ENCODE measurements at places on chromosomes 3 and 15.

GRCh38 chr3:143237077-143237627 lies 117.6 kb downstream of the CHST2 start:
- no peak for DNase-seq

GRCh38 chr3:79765911-79766310 lies 1.9 kb downstream of the ROBO1 start:
- DNase-seq = no peak

DNA sequence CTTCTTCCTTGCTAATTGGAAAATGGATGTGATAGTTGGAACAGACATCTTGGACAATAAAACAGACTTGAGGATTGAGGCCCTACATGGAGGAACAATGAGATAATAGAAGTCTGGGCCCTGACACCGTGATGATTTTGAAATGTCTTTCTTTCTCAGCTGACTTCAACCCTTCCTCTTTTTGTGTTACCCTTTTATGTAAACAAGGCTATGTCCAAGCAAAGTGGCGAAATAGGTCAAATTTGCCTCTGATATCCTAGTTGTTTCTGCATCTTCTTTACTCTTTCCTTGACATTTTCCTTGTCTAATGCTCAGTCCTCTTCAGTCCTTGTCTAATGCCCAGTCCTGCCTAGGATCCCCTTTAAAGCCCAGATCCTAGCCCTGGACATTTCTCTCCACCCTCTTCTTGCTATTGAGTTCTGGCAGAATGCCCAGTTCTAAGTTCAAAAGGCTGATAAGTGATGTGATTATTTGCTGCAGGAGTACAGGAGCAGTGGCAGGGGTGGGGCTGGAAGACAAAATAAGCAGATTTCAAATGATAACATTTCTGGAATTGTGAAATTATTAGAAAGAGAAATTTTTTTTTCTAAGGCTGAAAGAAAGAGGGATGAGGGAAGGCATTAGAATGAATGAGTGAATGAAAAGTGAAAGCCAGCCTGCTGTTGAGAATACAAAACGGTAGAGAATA lies 6.5 kb upstream of the VPS8 start:
- no peak for DNase-seq

GRCh38 chr3:35664460-35664919 lies 25.2 kb downstream of the ARPP21 start:
- DNase-seq = no peak

DNA sequence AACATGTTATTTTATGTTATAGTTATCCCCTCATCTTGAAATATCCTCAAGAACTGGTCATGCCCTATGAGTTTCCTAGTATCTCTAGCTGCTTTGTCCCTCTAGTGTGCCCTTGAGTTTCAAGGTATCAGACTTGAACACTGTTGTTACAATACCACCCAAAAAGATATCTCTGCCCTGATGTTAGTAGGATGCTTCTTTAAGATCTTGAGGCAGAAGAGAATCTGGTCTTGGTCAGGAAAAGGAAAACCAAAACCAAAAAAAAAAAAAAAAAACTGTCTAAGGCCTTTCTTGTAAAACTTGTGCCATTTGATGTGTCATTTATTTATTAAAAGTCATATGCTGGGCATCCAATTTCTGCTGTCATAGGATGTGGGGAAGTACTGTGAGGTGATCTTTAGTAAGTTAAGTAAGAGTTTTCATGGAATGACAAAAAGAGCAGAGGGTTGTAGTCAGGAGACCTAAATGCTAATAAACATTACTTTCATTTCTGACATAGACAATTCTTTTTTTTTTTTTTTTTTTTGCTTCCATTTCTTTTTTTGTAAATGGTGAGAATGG lies 229.7 kb downstream of the NECTIN3 start:
- DNase-seq = no peak

- DNase-seq = no peak
Measured at GRCh38 chr15:48976444-48977088, 12.8 kb upstream of the SHC4 start.

DNA sequence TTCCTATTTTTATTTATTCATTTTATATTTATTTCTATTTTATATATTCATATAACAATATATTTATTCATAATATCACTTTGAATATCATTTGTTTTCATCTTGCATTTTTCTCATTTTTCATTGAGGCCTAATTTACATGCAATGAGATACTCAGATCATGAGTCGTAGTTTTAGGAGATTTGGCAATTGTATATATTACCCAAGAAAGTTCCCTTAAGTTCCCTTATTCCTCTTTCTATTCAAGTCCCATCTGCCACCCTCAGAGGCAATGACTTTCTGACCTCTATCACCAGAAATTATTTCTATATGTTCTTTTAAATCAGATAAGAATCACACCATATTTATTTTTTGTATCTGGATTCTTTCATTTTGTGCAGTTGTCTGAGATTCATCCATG lies 329.1 kb upstream of the TPRG1 start:
- DNase-seq = no peak

- DNase-seq = no peak
Measured at GRCh38 chr3:41997702-41998550, 36.0 kb upstream of the ULK4 start.

GRCh38 chr3:161305095-161305991 lies 66.0 kb downstream of the SPTSSB start:
- no peak for DNase-seq

DNA sequence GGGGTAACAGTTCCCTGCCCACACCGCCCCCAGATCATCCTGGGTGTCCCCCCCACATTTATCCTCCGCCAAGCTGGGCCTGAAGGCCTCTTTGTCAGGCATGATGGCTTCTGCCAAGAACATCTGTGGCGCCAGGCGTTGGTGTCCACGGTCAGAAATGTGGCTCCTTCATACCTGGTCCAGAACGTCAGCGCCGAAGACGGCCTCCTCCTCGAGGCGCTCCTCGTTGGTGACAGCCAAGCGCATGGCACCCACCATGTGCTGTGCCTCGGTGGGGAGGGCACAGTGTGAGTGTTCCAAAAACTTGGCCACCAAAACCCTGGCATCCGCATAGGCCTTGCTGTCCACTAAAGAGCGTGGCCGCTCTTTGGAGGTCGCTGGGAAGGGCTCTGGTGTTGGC lies 146.5 kb downstream of the NSMCE3 start:
- no peak for DNase-seq

DNA sequence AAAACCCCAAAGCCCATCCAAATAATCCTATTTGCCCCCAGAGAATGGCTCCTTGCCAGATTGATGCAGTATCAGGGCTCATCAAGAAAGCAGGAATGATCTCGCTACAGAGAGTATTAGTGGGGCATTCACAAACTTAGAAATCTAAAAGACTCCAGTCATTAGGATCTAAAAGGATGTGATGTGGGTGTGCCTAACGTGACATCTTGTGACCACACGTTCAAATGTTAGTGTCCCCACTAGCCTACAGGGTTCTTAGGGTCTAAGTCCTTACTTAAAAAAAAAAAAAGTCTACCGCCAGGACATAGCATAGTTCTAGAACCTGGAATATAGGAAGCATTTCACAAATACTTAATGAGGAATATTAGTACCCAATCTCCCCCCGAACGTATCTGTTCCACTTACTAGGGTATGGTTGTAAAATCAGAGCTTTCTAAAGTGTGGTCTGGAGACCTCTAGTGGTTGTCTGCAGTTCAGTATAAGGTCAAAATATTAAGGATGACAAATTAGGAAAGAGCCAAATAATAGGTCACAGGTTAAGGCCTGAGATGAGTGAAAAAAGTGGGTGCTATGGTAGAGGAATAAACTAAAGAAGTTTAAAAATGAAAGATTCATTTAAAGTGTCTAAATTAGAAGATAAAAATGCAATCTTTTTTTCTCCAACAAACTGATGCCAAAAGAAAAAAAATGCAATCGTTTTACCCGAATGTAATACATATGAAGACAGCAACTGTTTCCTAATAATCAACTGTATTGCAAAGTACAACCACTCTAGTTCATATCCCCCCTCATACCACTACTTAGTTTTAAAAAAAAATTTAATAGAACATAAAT lies 4.2 kb upstream of the CHRM5 start:
- no peak for DNase-seq

- DNase-seq = no peak
Measured at GRCh38 chr3:124579641-124580040, 150.6 kb upstream of the UMPS start.

GRCh38 chr3:122560680-122561079 lies 3.4 kb downstream of the PARP9 start:
- no peak for DNase-seq

DNA sequence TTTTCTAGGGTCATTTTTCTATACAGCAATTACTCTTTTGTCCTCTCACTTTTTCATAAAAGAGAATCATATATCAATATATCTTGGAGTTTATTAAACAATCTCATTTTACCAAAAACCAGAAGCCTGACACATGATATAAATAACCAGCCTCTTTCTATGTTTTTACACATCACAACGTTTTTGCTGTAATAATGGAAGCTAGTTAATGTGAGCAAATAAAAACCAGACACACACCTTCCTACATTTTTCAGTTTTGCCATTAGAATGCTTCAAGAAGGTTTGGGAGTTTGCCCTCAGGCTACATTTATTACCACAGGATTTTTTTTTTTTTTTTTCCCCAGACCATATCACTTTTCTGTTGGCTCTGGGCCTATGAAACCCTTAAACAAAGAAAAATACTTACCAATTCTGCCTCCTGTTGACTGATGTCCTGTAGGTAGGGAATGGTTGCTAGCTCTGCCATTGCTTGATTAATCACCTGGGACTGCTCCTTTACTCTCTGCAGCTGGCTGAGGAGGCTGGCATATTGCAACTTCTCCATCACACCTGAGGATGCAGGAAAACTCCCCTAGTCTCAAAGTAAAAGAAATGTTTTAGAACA lies 165.5 kb downstream of the ECT2 start:
- no peak for DNase-seq

DNA sequence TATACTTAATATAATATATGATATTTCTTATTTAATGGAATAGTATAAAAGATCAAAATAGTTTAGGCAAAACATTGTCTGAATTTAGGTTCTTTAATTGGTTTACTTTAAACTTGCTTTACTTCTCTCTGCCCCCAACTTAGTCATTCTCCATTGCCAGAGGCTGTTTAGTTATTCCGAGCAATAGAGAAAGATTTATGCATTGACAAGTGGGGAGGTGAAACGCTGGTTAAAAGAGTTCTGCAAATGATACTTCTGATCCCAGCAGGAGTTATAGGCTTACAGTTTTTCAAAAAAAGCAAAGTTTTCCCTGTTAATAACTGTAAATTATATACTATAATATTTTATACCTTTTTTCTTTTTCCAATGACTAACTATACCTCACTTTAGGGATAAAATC lies 145.4 kb downstream of the EPHA3 start:
- DNase-seq = no peak
